ENCODE measurements at places on chromosomes 13 and 19. TPM values are rescaled to one million over a fixed set of nuclear protein-coding genes. Genes with fewer than 3 reads are reported as not detected.
A peak's percentile ranks its signal among the peaks of the same experiment; 100 is the strongest.

GRCh38 chr19:41939861-41940730 lies 11.8 kb upstream of the ERFL start:
- peak; percentile 81 for DNase-seq

- DNase-seq, result no peak
These were observed 800.0 kb downstream of the SLITRK6 start for GRCh38 chr13:84999252-84999651.

DNA sequence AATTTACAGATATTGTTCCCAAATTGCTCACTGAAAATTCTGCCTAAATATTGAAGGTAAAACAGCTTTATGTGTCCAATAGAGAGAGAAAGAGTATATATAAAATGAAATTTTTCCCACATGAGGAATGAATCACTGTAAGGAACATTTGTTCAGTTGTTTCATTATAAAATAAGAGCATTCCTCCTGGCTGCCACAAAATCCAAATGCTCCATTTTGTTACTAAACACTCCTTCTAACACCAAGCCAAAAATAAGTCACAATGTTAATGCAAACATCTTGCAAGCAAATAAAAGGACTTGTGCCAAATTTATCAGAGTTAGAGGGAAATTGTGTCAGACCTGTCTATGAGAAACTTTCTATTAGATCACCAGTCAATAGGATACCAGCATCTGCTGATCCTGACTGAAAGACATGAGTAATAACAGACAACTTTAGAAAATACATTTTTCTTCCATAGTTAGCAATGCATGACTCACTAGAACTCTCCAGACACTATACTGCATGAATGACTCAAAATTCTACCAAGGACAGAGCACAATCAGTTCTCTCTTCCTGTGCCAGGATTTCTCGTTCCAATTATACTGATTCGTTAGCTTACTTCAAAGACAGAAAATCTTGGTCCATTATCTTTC lies 83.5 kb upstream of the FNDC3A start:
- no peak for DNase-seq

GRCh38 chr13:98530217-98530616 lies 46.7 kb downstream of the STK24 start:
- DNase-seq, result no peak

DNA sequence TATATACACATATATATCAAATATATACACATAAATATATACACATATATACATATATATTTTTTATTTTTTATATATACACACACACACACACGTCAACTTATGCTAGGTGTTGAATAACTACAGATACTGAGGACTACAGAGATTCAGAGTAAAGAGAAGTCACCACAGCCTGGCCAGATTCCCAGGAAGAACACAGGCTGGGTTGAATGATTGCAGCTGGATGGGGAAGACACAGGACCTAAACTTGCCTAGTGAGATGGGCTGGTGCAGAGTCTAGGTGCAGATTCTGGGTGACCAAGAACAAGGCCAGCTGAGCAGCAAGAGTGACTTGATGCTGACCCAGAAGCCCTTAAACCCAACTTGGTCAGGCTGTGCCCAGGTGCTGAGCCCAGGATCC lies 241.3 kb downstream of the KCTD12 start:
- DNase-seq, result no peak

DNA sequence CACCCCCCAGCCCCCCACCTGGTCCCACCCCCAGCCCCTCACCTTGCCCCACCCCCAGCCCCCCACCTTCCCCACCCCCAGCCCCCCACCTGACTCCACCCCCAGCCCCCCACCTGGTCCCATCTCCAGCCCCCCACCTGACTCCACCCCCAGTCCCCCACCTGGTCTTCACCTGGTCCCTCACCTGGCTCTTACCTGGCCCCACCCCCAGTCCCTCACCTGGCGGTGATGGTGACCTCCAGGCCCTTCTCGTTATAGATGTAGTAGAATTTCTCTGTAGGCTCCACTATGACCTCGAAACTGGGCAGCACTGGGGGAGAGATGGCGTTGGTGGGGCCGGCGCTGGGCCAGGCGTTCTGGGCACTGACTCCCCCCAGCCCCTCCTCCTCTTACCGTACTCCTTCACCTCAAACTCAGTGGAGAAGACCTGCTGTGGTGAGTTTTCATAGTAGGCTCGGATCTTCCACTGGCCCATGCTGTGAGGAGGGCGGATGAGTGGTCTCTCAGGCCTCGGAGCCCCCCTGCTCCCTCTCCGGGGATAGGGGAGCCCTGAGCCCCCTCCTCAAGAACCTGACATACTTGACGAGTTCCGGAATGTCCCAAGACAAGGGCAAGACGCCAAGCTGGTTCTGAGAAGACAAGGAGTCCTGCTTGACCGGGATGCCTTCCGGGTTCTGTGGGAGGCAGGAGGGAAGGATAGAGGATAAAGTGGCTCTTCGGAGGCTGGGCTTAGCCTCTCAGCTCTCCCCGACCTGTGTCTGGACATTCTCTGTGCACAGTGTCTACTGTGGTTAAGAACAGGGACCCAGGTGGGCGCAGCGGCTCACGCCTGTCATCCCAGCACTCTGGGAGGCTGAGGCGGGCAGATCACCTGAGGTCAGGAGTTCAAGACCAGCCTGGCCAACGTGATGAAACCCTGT lies 6.4 kb downstream of the C3 start:
- DNase-seq, result no peak

GRCh38 chr19:45137179-45137761 lies 23.5 kb downstream of the NKPD1 start:
- DNase-seq, result no peak

GRCh38 chr13:51999510-51999911 lies 11.7 kb downstream of the ATP7B start:
- peak; percentile 46 for DNase-seq

GRCh38 chr19:46555628-46556280 lies 45.4 kb upstream of the CALM3 start:
- no peak for DNase-seq

DNA sequence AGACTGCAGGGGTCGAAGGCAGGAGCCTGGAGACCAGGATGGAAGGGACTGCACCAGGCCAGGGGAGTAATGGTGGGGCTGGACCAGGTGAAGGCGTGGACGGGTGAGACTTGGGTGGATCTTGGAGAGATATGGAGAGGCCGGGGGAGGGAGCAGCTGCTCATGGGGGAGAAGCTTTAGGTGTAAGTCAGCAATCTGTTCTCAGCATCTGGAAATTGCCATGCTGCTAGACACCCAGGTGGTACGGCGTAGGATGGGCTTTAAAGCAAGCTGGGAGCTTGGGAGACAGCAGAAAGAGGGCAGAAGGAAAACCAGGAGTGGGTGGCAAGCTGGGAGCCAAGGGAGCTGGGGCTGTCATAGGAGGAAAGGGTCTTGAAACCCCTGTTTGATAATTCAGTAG lies 3.0 kb downstream of the CERS4 start:
- no peak for DNase-seq

DNA sequence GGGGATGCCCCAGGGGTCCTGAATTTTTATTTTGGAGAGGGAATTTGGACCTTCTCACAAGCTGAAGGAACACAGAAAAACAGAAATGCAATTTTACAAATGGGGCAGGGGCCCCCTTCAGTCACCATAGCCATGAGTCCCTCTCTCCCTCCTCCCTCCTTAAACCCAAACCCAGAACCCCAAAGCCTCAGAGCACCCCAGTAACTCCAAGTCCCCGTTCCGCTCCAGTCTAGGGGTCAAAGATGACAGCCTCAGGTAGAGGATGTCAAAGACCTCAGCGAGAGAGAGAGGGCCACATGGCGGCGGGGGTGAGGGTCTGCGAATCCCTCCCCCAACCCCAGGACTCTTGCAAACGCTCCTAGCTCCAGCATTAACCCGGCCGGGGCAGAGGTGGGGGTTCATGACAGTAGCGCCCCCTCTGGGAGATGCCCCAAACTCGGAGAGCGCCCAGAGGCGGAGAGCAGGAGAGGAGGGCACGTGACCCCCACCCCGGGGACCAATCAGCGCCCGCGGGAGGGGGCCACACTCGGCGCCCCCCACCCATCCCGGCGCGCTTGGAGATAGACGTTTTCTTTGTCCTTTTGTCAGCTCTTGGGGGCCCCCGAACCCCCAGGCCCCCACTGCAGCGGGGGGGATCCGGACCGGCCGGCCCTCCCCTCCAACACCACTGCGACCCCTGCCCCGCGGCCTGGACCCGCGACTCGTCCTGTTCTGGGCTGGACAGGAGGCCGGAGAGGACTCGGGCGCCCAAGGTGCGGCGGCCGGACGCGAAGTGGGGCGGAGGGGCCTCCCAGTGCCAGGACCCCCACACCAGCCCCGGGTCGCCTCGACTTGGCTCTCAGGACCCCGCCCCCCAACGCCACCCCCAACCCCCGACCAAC lies 20.8 kb upstream of the SEMA6B start:
- peak; percentile 67 for DNase-seq

DNA sequence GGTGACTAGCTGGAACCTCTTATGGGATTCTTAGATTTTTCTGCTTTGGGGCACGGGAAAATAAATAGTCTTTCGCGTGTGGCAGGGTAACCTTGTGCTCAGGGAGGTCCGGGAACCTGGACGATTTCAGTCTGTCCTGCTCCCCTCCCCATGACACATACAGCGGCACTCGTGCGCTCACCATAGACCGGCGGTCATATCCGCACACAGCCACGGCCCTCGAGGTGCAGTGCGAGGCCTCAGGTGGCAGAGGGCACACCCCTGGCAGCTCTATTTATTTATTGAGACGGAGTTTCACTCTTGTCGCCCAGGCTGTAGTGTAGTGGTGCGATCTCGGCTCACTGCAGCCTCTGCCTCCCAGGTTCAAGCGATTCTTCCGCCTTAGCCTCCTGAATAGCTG lies 3.0 kb downstream of the ONECUT3 start:
- DNase-seq, result no peak

- no peak for DNase-seq
These were observed 236.5 kb upstream of the SLC10A2 start for GRCh38 chr13:103302676-103303075.

- no peak for DNase-seq
These were observed 2.8 kb downstream of the GRIN2D start for GRCh38 chr19:48396016-48396823.

- DNase-seq, result no peak
These were observed 2.6 kb upstream of the MCEMP1 start for GRCh38 chr19:7674010-7675005.

GRCh38 chr13:96027496-96027895 lies 25.7 kb downstream of the UGGT2 start:
- no peak for DNase-seq

DNA sequence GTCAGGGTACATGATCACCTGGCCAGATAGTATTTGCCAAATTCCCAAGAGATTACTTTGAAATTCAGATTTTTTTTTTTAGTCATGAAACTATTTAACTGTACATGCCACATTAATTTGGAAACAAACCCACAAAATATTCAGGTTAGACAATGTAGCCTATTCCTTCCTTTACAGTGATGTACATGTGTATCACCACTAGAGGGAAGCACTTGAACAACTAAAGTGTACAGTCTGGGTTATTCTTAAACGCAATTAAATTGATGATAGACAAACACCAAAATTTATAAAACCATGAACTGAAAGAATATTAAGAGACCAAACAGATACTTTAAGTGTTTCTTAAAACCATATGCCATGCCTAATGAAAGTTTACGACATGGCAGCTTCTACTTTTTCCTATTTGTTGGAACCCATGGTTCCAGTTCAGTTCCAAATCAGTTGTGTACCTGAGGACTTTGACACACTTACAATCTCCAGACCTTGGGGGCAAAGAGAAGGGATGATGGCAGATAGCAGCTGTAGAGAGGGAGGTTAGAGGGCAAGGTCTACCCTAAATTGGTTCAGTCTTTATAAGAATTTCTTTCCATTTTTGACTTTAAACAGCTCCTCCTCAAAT lies 52.8 kb downstream of the TNFSF13B start:
- no peak for DNase-seq

DNA sequence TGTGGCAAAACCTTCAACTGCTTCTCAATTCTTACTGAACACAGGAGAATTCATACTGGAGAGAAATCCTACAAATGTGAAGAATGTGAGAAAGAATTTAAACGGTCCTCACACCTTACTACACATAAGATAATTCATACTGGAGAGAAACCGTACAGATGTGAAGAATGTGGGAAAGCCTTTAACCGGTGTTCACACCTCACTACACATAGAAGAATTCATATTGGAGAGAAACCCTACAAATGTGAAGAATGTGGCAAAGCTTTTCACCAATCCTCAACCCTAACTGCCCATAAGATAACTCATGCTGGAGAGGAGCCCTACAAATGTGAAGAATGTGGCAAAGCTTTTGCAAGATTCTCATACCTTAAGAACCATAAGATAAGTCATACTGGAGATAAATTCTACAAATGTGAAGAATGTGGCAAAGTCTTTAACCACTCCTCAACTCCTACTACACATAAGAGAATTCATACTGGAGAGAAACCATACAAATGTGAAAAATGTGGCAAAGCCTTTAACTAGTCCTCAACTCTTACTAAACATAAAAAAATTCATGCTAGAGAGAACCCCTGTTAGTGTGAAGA lies 111.7 kb downstream of the ZNF100 start:
- DNase-seq, result no peak

GRCh38 chr19:29796173-29796573 lies 15.6 kb upstream of the CCNE1 start:
- DNase-seq, result no peak

GRCh38 chr19:29671393-29672160 lies 6.3 kb downstream of the PLEKHF1 start:
- peak; percentile 60 for DNase-seq

GRCh38 chr19:6048793-6049405 lies 61.4 kb downstream of the RFX2 start:
- peak; percentile 81 for DNase-seq

GRCh38 chr13:33380487-33381079 lies 95.0 kb upstream of the STARD13 start:
- no peak for DNase-seq

DNA sequence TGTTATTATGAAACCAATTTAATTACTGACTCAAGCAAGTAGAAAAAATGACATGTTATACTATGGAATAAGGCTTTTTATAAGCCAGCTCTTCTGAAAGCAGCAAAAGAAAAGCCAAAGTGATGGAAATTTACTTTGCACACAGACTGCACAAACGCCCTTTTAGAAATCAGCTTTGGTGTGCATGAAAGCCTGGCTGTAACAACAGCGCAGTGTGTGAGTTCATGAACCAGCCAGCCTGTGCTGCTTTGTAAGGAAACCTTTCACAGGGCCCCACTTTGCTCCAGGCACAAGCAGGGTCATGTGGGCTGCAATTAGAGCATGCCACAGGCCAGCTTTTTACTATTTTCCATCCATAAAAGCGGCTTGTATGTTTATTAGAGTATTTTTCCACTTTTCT lies 13.6 kb upstream of the IFT88 start:
- peak; percentile 58 for DNase-seq

- DNase-seq, result no peak
These were observed 16.1 kb upstream of the NANOS3 start for GRCh38 chr19:13860679-13861391.

GRCh38 chr19:55079400-55080038 lies 3.9 kb downstream of the EPS8L1 start:
- no peak for DNase-seq

Gene CATSPERD
- polyA plus RNA-seq, result not detected

Gene OR4F17
- not detected for polyA plus RNA-seq

Gene MBD3L2
- polyA plus RNA-seq, result not detected

Gene TNFSF9
- polyA plus RNA-seq, result 0.62 TPM

Gene ZSCAN5A
- 11.9 TPM for polyA plus RNA-seq

Gene LATS2
- 5.5 TPM for polyA plus RNA-seq

Gene SHISA2
- polyA plus RNA-seq, result 3.4 TPM

Gene BRD4
- polyA plus RNA-seq, result 14.3 TPM

Gene DPF1
- not detected for polyA plus RNA-seq

Gene KCNRG
- polyA plus RNA-seq, result 0.34 TPM

Gene TICAM1
- polyA plus RNA-seq, result 9.9 TPM

Gene ALOX5AP
- polyA plus RNA-seq, result 15.4 TPM

Gene DLEU7
- polyA plus RNA-seq, result 0.75 TPM

Gene ZNF570
- 2.4 TPM for polyA plus RNA-seq

Gene TRPC4
- polyA plus RNA-seq, result 0.62 TPM

Gene ZNF625
- 6.1 TPM for polyA plus RNA-seq

All from kidney (tissue), 22 donors.